ENCODE measurements at places on chromosomes 7 and 10.

DNA sequence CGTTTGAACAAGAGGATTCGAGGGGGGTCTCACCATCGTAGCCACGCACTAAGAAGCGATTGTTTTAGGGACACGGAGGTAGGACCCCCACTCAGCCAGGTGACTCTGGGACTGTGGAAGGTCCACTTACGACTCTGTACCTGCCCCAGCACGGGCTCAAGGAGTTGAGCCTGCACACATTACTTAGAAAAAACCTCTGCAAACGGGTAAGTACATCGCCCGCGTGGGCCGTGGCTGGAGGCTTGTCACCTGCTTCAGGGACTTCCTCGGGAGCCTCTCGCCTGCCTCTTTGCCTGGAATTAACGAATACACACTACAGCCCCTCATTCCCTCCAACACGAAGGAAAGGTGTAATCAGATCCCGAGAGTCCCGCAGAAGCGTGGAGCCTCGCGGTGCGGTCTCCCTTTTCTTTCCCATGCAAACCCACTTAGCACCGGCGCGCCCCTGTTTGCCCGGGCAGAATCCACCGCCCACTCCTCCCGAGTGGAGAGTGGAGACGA is 826 bp downstream of the PODXL start:
- no peak for DNase-seq

GRCh38 chr10:3704565-3705325 is 80.3 kb downstream of the KLF6 start:
- no peak for DNase-seq

DNA sequence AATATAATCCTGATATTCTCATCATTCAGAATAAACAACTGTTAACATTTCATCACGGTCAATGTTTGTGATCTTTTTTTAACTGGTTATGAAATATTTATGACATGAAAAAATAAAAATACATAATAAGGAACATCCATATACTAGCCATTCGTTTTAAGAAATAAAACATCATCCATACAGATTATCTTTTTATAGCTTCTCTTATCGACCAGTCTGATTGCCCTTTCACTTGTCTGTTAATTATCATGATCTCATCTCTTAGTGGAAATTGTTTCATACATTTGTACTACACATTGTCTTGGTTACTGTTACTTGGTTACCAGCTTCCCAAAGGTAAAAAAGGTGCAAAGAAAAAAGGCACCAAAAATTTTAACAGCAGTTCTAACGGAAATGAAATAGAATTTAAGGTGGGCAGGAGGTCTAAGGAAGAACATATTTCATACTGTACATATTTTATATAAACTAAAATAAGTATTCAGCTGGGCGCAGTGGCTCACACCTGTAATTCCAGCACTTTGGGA is 8.4 kb downstream of the ARHGAP21 start:
- DNase-seq: no peak

GRCh38 chr7:87155788-87156187 is 3.5 kb downstream of the DMTF1 start:
- no peak for DNase-seq

DNA sequence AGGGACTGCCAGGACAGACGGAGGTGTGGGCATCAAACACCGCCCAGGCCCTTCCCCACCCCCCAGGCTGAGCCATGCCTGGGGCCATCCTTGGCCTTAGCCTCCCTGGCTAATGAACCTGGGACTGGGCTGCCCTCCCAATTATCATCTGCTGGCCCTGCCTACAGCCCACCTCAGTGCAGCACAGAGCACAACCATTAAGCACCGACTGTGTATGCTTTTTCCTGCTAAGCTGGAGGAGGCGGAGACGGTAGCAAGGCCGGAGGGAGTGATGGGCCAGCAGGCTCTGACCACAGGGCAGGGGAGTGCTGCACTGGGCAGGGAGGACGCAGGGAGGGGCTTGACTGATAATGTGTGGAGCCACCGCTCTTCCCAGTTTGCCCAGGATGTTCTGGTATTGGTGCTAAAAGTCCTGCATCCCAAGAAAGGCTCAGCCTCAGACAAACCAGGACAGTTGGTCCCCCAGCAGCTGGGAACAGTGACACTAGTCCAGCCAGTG is 72.0 kb downstream of the C10orf143 start:
- DNase-seq: no peak
